ENCODE measurements at places on chromosomes 6 and 20.

DNA sequence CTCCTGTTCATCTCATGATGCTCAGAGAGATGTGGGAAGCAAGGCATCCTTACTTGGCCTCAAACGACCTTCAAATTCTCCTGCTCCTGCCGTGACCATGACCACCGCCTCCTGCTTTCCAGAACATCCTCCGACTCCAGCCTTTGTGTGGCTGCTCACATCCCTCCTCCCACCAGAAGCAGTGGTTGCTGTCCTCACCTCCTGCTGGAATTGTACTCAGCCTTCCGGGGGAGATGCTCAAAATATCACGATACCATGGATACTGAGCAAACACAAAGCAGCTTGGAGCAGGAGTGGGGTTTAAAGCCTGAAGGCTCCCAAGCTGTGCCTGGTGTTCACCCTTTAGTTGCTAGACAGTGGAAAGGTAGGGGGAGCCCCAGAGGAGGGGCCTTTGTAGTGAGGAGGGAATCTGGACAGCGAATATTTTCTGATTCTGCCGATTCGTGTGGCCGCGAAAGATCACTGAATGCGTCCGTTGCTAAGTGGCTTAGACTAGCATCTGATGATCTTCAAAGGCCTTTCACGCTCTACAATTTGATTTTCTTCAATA is 9.3 kb upstream of the DUSP22 start:
- no peak for DNase-seq

GRCh38 chr6:148342350-148343046 is at the start of gene SASH1:
Gene SASH1 (plus strand): TSS chr6:148342838. CDS start chr6:148343068, 230 bp downstream.
- DNase-seq, result no peak

- no peak for DNase-seq
Observed at GRCh38 chr6:46128476-46128875, 1.3 kb upstream of the ENPP4 start.

GRCh38 chr6:15911753-15912504 is 217.0 kb upstream of the MYLIP start:
- DNase-seq, result peak; percentile 42

GRCh38 chr6:14202947-14203346 is 85.4 kb downstream of the CD83 start:
- no peak for DNase-seq
